ENCODE measurements at places on chromosomes 12 and 14.

- DNase-seq: no peak
Observed at GRCh38 chr12:7750350-7750749, 3.2 kb upstream of the CLEC4C start.

DNA sequence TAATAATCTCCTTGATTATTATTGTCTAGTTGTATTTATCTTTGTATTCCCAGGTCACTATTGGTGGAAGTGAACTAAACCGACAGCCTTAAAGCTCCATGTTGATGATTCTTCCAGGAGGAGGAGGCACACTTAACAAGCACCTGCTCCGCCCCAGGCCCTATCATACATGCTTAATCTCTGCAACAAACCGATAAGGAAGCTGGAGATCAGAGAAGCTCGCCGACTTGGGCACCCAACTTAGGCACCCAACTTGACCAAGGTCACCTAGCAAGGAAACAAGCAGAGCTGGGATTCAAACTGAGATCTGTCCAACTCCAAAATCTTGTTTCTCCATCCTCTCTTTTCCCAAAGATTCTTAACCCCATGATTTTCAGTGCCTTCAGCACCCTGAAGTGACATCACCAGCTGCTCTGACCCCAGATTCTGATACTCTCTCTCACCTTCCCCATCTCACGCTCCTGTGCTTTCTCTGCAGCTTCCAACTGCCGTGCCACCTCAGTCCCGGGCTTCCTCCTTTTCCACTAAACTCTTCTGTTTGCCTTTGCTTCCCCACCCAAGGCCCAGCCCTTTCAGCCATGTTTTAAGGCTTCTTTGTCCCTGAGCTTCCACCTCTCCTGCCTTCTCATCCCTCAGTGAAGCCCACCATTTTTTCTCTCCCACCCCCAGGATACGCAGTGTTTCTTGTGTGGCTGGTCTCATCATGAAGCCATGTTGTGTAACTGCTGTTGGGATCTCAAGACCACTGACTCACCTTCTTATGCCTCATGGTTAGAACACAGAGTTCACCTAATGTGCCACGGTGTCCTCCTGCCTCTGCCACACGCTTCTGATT lies 6.6 kb upstream of the KRT18 start:
- DNase-seq: no peak

- DNase-seq: no peak
Observed at GRCh38 chr12:90069711-90070110, 361.1 kb upstream of the ATP2B1 start.

GRCh38 chr12:27261866-27262265 lies 17.8 kb downstream of the STK38L start:
- no peak for DNase-seq

DNA sequence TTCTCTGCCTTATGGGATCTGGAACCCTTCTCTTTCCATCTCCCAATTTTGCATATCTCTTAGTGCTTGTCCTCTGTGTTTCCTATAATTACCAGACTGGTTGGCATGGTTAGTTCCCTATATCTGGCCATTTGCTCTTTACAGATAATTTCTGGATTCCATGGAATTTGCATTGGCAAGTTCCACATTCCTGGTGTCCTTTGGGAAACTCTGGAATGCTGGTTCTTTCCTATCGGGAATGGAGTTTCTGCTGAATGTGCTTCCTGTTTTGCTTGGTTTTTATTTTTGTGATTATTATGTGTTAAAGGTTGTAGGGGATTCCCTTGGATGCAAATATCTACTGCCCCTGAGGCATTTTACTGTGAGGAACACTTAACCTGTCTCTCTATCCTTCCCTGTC lies 193.0 kb upstream of the BTG1 start:
- DNase-seq: no peak

GRCh38 chr12:10632226-10632625 lies 18.8 kb upstream of the MAGOHB start:
- DNase-seq: no peak

- no peak for DNase-seq
Observed at GRCh38 chr14:36271939-36272907, 48.2 kb downstream of the MBIP start.

DNA sequence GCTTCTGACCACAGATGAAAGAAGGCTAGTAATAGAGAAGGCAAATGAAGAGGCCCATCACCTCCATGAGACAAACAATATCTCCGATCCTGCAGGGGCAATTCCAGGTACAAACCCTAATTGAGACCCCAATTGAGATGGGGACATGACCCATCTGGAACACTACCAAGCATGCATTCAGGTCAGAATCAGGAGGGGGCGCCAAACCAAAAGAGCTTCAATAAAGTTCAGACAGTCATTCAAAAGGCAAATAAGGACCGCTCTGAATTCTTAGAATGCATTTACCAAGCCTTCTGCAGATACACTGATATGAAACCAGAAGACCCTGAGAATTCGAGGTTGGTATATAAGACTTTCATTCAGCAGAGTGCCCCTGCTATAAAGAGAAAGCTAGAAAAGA lies 10.2 kb upstream of the EDDM3B start:
- DNase-seq: no peak

DNA sequence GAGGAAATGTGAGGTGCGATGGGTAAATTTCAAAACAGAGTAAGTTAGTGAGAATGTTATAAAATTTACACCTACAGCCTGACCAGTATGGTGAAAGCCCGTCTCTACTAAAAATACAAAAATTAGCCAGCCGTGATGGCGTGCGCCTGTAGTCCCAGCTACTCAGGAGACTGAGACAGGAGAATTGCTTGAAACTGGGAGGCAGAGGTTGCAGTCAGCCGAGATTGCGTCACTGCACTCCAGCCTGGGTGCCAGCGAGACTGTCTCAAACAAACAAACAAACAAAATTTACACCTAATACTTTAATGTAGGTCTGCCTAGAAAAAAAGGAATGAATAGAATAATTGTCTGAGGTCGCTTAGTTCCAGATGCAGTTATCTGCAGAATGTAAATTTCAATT lies 37.6 kb downstream of the SLC2A14 start:
- DNase-seq: no peak

DNA sequence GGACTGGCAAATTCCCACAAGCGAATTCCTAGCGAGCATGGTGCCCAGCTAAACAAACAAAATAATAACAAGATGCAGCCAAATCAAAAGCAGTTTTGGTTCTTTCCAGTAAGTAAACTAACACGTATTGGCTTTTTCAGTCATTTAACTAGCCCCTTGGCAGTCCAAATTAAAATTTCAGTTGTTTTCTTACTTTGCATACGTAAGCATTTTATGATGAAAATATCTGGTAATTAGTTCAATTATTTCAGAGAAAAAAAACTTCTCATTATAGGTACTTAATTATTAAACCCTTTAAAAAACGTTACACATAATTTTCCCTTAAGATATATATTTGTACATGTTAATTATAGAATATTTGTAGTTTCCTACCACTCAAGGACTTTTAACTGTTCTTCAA lies 70.1 kb downstream of the ST8SIA1 start:
- no peak for DNase-seq

DNA sequence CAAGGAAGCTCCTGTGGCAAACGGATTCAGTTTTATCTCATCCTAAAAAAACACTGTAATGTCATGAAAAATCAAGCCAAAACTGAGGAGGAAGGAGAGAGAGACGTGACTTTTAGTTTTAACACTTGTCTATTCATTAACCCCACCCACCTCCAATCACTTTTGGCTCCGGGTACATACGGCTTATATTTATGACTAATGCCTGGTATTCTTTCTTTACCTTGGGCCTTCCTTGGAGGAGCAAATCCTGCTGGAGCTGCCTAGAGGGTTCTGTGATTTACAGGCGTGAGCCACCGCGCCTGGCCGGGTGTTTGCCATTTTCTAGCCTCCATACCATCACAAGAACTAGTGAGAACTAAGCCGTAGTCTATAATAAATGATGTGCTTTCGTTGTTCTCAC lies 60.8 kb upstream of the RTRAF start:
- no peak for DNase-seq

GRCh38 chr14:30608533-30609006 lies 13.5 kb upstream of the SCFD1 start:
- peak; percentile 95 for DNase-seq

DNA sequence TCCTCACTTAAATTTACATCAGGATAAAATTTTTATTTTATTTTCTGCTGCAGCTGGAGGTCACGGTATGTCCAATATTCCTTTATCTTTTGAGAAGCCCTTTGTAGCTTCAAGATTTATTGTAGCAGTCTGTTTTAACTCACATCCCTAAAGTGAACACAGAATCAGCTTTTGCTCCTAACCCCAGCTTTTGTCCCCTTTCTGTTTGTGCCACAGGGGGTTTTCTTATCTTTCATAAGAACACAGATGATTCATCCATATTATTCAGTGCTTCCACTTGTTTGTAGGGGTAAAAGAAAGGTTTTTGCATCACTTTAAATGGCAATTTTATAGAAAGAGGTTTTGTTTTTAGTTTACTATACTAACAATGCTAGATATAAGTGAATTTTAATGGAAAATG lies 21.8 kb upstream of the PIK3C2G start:
- no peak for DNase-seq

DNA sequence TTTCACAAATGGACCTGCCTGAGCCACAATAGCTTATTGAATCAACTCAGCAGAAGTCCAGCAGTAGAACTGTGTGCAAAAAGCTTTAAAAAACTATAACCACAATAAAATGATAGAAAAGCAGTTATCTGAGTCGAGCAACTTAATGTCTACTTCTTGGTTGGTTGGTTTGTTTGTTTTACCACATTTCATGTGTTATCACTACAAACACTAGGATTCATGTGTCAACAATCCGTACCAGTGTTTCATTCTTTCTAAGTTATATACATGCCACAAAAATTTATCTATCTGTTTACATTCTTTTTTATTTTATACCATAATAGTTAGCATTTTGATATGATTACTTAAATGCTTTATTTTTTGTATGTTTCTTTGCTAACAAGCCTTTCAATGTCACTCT lies 339.0 kb downstream of the KCNH5 start:
- DNase-seq: no peak
